Aorta (tissue), 5 donors: ENCODE measurements at places on chromosomes 7 and 10. TPM values are rescaled to one million over a fixed set of nuclear protein-coding genes. Genes with fewer than 3 reads are reported as not detected.

SPACDR gene
- total RNA-seq = 2.0 TPM

ANAPC16 gene
- 70.7 TPM for total RNA-seq

TEX47 gene
- not detected for total RNA-seq

FEZF1 gene
- not detected for total RNA-seq

STRIP2 gene
- total RNA-seq = 0.58 TPM

CADPS2 gene
- total RNA-seq = 23.8 TPM

NFE2L3 gene
- total RNA-seq = 3.1 TPM

CTAGE6 gene
- 1.2 TPM for total RNA-seq

ZNF425 gene
- total RNA-seq = 1.0 TPM

APBB1IP gene
- total RNA-seq = 18.5 TPM

PRXL2A gene
- 39.7 TPM for total RNA-seq

SBDS gene
- total RNA-seq = 242 TPM

ARID5B gene
- total RNA-seq = 66.2 TPM

CRYGN gene
- 0.84 TPM for total RNA-seq

FAM25C gene
- total RNA-seq = not detected

SVOPL gene
- total RNA-seq = not detected

THSD7A gene
- total RNA-seq = 12.1 TPM

ADCYAP1R1 gene
- 1.1 TPM for total RNA-seq

DLX5 gene
- total RNA-seq = 1.1 TPM

ANXA8L1 gene
- not detected for total RNA-seq

ABCB1 gene
- total RNA-seq = 2.3 TPM

MYH16 gene
- 0.29 TPM for total RNA-seq

ABCA13 gene
- total RNA-seq = 0.06 TPM

BMPR1A gene
- 120 TPM for total RNA-seq

ERVW-1 gene
- not detected for total RNA-seq

FAM241B gene
- 10.6 TPM for total RNA-seq

NUTM2B gene
- total RNA-seq = 1.2 TPM

ABCC2 gene
- 4.5 TPM for total RNA-seq

TRPV5 gene
- not detected for total RNA-seq

ANKRD7 gene
- total RNA-seq = 0.65 TPM

LIPF gene
- total RNA-seq = not detected

PLCE1 gene
- 14.7 TPM for total RNA-seq

PRR15 gene
- 1.1 TPM for total RNA-seq

NPY4R gene
- total RNA-seq = not detected

MPP7 gene
- 38.0 TPM for total RNA-seq

TLX1 gene
- not detected for total RNA-seq

ATRNL1 gene
- total RNA-seq = 27.5 TPM

CDK14 gene
- 72.4 TPM for total RNA-seq

MCM7 gene
- total RNA-seq = 45.8 TPM

COL1A2 gene
- total RNA-seq = 1,770 TPM

RGR gene
- not detected for total RNA-seq

TMEM273 gene
- total RNA-seq = 44.7 TPM

ADAM22 gene
- 8.4 TPM for total RNA-seq

AKR1B1 gene
- 60.3 TPM for total RNA-seq

PHKG1 gene
- 9.3 TPM for total RNA-seq

OR2A1 gene
- 0.39 TPM for total RNA-seq

ADO gene
- 13.2 TPM for total RNA-seq

FRMPD2 gene
- total RNA-seq = not detected

RAMP3 gene
- total RNA-seq = 78.0 TPM

ARMC10 gene
- 29.8 TPM for total RNA-seq

DGKI gene
- total RNA-seq = 6.8 TPM

LIMK1 gene
- 18.9 TPM for total RNA-seq

STK32C gene
- total RNA-seq = 7.1 TPM

EPHA1 gene
- 0.45 TPM for total RNA-seq

MTERF1 gene
- total RNA-seq = 10.9 TPM

TMEM229A gene
- total RNA-seq = not detected
